Neural cell (in vitro differentiated cells): ENCODE measurements at places on chromosomes 16 and 17. TPM values are rescaled to one million over a fixed set of nuclear protein-coding genes. Genes with fewer than 3 reads are reported as not detected.

MLKL gene
- polyA plus RNA-seq: not detected in 2 replicates

KRT23 gene
- 0.37 and 0.86 TPM in 2 replicates for polyA plus RNA-seq

KCNG4 gene
- not detected in 2 replicates for polyA plus RNA-seq

EMP2 gene
- 0.14 TPM in 1 of 2 replicates, not detected in the other for polyA plus RNA-seq

TBC1D3D gene
- 0.45 TPM in 1 of 2 replicates, not detected in the other for polyA plus RNA-seq

ZFPM1 gene
- 0.41 and 0.60 TPM in 2 replicates for polyA plus RNA-seq

TP53TG3D gene
- not detected in 2 replicates for polyA plus RNA-seq

ATAD5 gene
- polyA plus RNA-seq: 5.3 and 6.3 TPM in 2 replicates

NPIPB2 gene
- polyA plus RNA-seq: 0.82 and 2.1 TPM in 2 replicates

TEKT3 gene
- 1.7 and 3.1 TPM in 2 replicates for polyA plus RNA-seq

PHF23 gene
- 55.7 and 60.3 TPM in 2 replicates for polyA plus RNA-seq

CCL4 gene
- not detected in 2 replicates for polyA plus RNA-seq

SPATA32 gene
- not detected in 2 replicates for polyA plus RNA-seq

SERPINF2 gene
- polyA plus RNA-seq: 1.6 TPM in 1 of 2 replicates, not detected in the other

CDK3 gene
- 29.2 and 42.8 TPM in 2 replicates for polyA plus RNA-seq

KRTAP3-1 gene
- polyA plus RNA-seq: not detected in 2 replicates

GRAPL gene
- not detected in 2 replicates for polyA plus RNA-seq

NPIPB9 gene
- polyA plus RNA-seq: 3.1 and 3.5 TPM in 2 replicates

IST1 gene
- polyA plus RNA-seq: 389 and 461 TPM in 2 replicates

MYH13 gene
- 0.05 TPM in 1 of 2 replicates, not detected in the other for polyA plus RNA-seq

CPHXL2 gene
- polyA plus RNA-seq: not detected in 2 replicates

TNFRSF13B gene
- not detected in 2 replicates for polyA plus RNA-seq

EVI2B gene
- not detected in 2 replicates for polyA plus RNA-seq
